Stimulated activated CD4-positive, alpha-beta T cell treated with anti-CD3 and anti-CD28 coated beads, Interleukin-4, amount 100 ng/mL, for 4 hours (primary cell): ENCODE measurements at places on chromosomes 3 and 15.

GRCh38 chr3:49276475-49277382 lies at the start of gene C3orf62:
Gene C3orf62, minus strand, starts transcription at chr3:49277232. Its CDS starts 360 bp downstream, at chr3:49276872.
- DNase-seq, result peak; percentile 71

- no peak for DNase-seq
Observed at GRCh38 chr3:25872200-25872877, 82.4 kb downstream of the OXSM start.

DNA sequence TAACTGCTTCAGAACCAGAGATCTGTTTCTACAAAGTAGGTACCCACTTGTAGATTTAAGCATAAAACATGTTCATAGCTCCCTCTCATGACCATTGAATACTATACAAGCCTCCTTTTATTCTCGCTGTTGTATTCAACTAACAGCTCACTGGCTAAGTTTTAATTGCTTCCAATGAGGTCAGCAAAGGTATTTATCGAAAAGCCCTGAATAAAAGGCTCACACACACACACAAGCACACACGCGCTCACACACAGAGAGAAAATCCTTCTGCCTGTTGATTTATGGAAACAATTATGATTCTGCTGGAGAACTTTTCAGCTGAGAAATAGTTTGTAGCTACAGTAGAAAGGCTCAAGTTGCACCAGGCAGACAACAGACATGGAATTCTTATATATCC lies at the start of gene FGF7:
Gene FGF7 (plus strand): TSS at position 222 of the 400 bp plus-strand sequence. CDS start 1,056 bp downstream, outside the sequence.
- no peak for DNase-seq

DNA sequence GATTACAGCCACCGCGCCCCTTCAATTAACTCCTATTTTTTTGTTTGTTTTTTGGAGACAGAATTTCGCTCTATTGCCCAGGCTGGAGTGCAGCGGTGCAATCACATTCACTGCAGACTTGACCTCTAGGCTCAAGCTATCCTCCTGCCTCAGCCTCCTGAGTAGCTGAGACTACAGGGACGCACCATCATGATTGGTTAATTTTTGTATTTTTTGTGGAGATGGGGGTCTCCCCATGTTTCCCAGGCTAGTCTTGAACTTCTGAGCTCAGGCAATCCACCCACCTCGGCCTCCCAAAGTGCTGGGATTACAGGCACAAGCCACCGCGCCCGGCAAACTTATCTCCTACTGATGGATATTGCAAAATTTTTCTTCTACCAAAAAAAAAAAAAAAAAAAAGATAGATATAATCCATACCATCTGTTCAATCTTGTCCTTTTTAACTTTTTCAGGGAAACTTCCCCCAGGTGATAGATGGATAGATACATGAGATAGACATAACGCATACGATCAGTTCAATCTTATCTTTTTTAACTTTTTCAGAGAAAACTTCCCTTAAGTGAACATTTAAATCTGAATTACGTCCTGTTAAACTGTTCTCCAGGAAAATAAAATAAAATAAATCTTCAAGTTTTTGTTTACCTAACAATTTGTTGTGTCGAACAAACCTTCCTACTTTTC lies 693 bp upstream of the RPSA start:
- DNase-seq, result no peak

DNA sequence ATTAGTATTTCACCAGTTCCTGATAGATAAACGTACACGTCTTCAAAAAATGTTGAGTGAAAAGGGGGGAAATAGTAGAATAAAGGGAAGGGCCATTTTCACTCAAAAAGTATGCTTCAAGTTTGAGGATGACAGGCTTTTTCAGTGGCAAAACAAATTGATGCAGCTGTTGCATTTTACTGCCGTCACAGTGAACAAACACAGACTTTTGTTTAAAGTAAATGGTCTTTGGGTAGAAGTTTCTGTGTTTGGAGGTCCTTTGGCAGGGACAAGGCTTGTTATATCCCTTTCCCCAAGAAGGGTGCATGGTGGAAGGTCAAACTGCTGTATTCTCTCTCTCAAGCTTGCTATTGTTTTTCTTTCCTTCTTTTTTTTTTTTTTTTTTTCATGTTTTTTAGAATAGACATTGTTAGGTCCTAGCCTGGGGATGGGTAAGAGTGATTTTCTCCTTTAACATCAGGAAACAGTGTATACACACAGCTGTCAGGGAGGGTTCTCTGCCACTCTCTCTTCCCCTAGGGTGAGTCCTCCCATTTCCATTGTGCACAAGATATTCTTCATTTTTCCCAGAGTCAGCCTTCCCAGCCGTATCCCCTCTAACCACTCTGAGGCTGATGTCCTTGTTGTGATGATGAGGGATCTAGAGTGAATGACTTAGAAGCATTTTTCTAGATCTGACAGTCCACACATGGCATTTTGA lies 6.6 kb upstream of the SUCNR1 start:
- no peak for DNase-seq

GRCh38 chr3:137990427-137990826 lies 19.5 kb upstream of the CLDN18 start:
- DNase-seq, result no peak

- peak; percentile 19 for DNase-seq
Observed at GRCh38 chr3:134374105-134374790, at the start of gene AMOTL2. Gene AMOTL2, minus strand, starts transcription at chr3:134374447. Its CDS starts 3,014 bp downstream, at chr3:134371433.

DNA sequence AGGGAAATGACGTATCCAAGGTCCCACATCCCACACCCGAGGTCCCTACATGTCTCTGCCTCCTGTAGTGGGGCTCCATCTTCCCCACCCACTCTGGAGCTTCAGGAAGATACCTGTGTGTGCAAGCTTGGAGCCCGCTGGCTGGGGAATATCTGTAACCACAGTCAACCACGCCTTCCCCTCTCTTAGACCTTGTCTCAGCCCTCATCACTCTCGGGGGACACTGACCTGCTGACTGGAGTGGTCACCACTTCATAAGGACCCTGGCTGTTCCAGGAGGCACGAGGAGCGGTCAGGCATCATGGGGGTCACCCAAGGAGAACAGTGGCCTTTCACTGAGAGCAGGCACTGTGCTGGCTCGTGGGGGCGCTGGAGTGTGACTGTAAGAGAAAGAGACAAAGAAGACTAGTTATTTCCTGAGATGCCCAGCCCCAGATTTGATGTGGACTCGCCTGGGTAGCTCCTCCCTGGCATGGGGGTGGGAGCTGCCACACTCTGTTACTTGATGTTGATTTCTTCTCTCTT lies 48.6 kb downstream of the CTXND1 start:
- no peak for DNase-seq

DNA sequence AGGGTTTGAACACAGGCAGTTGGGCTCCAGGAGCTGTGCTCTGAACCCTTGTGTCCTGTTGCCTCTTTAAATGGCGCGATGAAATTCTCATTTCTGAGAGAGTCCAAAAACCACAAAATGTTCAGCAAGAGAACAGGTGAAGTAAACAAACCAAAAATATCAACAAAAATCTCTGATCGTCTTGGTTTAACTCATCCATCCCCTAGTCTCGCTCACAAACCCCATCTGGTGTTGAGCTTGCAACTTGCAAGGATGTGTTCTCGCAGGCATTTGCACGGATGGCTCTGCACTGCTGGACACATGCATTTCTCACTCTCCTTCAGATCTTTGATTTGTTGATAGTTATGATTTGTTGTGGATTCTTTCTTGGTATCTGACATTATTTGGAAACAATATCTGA lies 31.1 kb downstream of the FAH start:
- no peak for DNase-seq

DNA sequence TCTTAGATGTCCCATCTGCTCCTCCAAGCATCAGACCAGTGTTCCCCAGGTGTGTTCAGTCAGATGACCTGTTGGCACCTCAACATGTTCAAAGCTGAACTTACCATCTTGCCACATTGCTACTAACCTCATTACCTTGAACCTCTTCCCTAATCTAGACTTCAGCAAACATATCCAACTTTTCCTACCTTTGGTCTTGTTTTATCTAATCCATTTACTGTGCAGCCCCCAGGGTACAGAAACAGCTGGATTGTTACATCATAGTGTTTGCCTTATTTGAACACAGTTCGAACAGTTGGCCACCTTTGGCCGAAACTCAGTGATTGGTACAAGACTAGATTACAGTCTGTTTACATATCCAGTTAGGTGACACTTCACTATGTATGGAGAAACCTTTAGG lies 36.1 kb upstream of the MCF2L2 start:
- no peak for DNase-seq

- no peak for DNase-seq
Observed at GRCh38 chr3:119219069-119219468, 21.6 kb downstream of the B4GALT4 start.

DNA sequence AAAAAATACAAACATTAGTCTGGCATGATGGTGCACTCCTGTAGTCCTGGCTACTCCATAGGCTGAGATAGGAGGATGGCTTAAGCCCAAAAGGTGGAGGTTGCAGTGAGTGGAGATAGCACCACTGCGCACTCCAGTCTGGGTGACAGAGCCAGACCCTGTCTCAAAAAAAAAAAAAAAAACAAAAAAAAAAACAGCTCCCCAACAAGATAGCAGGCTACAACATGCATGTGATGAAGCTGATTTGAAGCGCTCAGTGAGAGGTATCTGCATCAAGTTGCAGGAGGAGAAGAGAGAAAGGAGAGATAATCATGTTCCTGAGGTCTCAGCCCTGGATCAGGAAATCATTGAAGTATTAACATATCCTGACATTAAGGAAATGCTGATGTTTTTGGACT lies 608 bp upstream of the PPCDC start:
- DNase-seq, result no peak

DNA sequence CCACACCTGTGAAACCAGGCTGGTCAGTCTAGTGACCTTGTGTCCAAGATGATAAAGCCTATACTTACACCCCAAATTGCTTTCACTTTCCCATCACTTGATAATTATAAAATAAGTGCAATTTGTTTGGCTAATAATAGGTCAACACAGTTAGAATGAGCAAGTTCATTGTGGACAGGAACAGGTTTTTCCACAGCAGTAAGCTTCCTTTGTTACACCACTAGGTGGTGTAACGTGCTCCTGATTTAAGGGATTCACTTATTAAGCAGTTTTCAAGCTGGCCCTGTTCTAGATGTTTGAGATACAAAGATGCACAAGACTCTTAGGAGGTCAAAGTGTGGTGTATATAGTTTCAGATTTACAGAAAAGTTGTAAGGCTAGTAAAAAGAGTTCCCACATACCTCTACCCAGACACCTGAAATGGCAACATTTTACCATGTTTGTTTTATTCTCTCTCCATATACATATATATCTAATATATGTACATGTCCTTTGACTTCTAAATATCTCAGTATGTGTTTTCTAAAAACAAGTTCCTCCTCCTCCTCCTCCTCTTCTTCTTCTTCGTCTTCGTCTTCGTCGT lies 6.8 kb upstream of the MFSD1 start:
- DNase-seq, result no peak

DNA sequence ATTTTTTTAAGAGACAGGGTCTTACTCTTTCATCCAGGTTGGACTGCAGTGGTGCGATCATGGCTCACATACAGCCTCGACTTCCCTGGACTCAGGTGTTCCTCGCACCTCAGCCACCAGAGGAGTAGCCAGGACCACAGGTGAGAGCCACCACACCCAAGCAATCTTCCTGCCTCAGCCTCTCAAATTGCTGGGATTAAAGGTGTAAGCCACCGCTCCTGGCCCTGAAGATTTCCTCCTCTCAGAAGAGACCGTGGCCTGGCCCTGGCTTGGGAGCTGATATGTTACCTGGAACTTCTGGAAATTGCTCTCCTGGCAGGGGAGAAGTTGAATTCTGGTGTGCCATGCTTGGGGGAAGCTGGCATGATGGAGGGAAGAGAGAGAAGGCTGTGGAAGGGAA lies 36.2 kb downstream of the PPCDC start:
- no peak for DNase-seq

DNA sequence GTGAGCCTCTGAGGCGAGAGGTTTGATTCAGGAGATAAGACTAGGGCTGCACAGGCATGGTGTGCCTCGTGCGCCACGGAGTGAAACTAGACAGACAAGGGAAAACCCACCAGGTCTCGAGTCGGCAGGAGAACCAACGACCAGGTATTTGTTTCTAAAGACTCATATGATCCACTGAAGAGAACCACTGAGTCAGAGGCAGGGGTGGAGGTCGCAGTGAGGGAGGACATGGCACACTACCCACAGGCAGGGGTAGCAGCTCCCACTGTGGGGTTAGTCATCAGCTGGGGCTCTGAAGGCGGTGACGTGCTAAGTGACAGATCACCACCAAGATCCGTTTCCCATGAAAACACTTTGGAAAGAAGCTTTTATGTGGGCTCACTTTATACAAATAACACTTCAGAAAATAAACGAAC lies 45.7 kb downstream of the CHSY1 start:
- DNase-seq, result peak; percentile 74

DNA sequence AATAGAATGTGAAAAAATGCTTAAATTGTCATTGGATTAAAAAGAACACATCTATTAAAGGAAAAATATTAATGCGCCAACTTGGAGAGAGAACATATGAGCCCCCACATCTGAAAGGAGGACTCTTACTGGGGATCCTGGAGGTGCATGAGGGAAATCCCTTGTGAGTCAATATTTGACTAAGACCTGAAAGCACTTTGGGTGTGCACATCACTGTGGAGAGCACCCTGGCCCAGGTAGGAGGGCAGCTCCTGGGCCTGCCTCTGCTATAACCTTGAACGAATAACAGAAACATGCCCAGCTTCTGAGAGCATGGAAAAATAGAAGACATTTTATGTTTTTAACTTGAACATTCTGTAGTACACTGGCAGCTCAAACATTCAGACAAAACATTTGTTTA lies 199.8 kb downstream of the GAP43 start:
- no peak for DNase-seq

DNA sequence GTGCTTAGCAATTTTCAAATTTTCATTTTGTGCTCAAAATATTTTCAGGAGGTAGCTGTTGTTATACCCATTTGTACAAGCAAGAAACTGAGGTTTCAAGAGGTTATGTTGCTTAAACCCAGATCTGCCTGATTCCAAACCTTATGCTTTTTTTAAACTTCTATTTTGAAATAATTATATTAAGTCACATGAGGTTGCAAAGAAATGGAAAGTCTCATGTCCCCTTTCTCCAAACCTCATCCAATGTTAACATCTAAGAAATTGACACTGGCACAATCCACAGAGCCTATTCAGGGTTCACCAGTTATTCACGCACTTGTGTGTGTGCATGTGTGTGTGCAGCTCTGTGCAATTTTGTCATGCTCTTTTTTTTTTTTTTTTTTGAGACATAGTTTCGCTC lies 35.1 kb downstream of the B3GNT5 start:
- DNase-seq, result no peak

DNA sequence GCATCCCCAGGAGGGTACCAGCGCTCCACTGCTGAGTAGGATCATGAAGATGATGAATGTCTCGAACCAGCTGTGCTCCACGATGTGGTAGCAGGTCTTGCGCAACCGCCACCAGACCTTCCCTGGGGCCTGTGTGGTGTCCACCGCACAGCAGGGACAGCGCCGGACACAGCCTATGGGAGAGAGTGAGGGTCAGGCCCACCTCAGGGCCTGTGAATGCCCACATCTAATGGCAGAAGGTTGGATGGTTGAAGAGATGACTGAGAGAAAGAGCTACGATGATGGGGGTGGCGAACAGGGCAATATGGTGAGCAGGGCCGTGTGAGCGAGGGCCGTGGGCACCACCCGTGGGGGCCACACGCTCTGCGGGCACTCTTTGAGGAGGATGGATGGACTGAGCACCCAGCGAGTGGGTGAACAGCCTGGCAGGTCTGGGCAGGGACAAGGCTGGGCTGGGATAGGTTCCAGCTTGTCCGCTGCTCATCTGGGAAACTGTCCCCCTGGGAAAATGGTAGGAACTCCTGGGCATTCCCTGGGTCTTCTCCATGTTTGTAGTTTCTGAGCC lies 74.1 kb downstream of the SCN5A start:
- DNase-seq, result no peak
